ENCODE measurements at places on chromosomes 4 and X.

DNA sequence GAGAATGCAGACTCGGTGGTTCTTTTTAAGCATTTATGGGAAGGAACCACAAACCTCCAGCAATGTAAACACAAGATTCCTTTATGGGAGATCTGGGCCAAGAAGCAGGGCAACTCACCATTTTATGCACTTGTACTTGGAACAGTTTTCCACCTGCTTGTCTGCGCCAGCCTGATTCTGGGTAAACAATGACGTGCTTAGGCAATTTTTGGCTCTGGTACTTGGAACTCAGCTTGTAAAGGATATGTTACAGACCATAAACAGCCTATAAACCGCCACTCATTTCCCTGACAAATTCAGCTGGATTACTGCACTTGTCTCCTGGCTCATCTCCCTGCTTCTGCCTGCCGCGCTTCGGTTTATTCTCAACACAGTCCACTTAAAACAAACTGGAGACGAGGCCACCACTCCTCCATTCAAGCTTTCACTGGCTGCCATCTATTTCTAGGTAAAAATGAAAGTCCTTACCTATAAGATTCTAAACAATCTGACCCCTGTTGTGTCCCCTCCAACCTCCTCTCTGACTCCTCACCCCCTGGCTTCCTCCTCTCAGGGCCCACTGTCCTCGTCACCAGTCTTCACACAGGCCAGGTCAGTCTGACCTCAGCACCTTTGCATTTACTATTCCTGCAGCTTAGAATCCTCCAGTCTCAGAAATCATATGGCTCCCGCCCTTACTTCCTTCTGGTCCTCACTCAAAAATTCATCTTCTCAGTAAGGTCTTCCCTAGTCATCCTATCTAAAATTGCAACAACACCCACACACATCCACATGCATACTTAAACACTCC lies 205.9 kb upstream of the GALNT7 start:
- peak; percentile 35 for DNase-seq

GRCh38 chr4:71307729-71308128 lies 31.1 kb upstream of the SLC4A4 start:
- no peak for DNase-seq

DNA sequence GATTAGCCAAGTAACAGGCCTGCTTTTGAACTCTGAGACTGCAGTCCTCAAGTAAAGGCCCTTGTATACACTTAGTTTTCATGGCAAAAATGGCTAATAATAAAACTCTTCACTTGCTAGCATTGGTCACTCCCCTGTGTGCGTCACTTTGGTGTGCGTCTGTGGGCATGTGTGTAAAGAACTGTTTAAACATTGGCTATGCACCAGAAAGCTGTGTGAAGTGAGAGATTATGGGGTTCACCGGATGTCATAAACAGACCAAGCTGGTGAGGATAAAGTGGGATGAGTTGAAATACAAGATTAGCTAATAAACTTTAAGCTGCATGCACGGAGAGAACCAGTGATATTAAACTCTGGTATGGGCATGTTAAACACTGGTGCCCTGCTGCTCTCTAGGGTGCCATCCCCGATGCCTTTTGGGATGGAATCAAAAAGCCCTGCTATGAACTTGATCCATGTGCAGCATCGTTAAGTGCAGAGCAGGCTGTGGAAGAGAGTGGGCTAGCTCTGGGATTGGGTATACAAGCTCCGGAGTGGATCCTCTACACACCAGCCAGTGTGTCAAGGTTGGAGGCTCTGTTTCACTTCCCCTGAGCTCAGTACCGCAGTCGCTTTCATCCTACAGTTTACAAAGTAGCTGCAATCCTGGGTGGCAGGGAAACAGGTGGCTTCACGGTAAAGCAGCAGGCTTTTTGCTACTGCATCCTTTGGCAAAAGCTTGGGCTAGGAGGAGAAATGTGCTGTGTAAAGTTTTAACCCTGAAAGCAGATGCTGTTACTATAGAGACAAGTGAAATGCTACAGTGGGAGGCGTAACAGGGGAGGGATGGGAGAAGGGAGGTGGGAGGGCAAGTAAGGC lies 108.3 kb upstream of the SLC4A4 start:
- no peak for DNase-seq

- no peak for DNase-seq
These were observed 186.5 kb upstream of the SLC7A11 start for GRCh38 chr4:138428611-138429010.

GRCh38 chrX:115183980-115184379 lies 5.2 kb upstream of the RBMXL3 start:
- peak; percentile 21 for DNase-seq

DNA sequence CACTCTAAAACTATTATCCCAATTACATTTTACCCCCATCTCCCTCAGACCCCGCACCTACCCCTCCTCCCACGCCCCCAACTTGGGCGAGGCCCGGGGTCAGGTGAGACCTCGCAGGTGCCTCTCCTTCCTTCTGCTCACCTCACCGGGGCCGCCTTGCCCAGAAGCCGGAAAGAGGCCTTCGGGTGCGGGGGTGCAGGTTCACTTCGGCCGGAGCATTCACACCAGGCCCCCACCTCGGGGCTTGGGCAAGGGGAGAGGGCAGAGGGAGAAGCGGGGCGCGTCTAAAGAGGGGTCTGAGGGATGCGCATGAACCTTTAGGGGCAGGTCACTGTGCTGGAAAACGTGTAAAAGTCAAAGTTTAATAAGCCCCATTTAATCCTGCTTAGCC lies 427 bp downstream of the ZNF182 start:
- DNase-seq, result no peak

DNA sequence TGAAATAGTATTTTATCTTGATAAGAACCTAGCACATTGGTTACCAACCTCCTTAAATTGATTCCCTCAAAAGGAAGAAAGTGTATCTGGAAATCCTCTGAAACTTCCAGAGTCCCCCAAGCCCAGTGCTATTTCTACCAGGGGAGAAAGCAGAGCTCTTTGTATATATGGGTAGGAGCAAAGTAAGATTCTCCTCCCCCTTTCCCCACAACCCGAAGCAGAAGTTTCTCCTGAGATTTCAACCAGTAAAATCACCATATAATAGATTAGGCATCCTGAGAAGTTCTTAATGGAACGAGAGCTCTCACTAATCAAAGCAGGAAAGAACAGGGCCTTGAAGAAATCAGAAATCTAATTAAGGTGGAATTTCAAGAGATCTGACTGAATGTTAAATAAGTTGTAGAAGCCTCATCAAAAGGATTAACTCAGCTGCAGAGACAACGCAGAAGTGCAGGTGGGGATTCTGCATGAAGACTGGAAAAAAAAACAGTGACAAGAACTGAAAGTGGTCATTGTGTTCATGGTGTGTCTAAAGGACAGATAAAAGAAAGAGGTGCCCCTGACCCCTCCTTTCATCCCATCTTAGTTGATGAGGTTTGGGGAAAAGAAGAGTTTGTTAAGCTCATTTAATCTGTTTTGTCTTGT lies 39.1 kb downstream of the VSIG4 start:
- DNase-seq, result no peak

- DNase-seq, result no peak
These were observed 22.2 kb upstream of the CAMK2D start for GRCh38 chr4:113783701-113784100.

DNA sequence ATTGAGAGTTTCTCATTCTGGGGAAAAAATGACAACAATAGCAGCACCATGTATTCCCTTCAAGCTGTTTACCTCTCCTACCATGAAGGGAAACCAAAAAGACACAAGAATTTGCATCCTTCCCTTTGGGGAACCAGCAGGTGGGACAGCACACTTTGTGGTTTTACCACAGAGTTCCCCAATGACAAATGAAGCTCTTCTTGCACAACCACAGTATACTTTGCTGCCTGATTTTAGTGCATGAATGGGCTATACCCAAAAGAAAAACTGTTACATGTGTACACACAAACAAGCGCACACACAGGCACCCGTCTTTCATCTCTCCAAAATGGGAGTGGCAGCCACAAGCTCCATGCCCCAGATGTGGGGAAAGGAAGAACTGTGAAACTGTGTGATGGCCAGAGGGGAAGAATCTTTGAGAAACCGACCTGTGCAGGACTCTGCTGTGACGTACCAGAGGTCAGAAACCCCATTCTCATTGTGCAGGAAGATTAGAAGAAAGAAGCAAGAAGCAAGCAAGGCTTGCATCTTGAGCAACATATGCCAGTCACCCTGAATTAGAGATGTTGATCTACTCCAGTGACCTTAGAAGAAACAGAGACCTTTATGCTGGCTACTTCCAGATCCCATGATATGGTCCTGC lies 2.7 kb upstream of the MAML3 start:
- DNase-seq, result no peak

GRCh38 chrX:74419864-74420195 lies 1.5 kb upstream of the SLC16A2 start:
- no peak for DNase-seq

GRCh38 chr4:176236946-176237345 lies 32.1 kb downstream of the ASB5 start:
- no peak for DNase-seq

DNA sequence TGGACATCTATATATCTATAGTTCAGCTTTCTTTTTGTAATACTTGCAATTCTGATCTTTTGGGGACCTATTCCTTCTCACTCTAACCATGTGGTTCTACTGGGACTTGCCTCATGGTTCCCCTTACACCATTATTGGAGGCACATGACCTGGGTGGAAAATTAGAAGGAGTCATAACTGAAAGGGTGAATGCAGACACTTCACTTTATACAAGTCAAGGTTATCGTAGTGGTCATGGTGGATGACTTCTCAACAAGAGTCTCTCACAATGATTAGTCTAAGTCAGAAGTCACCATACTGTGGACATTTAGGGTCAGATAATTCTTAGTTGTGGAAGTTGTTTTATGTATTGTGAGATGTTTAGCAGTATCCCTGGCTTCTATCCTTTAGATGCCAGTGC lies 10.5 kb upstream of the EIF4E start:
- no peak for DNase-seq

- no peak for DNase-seq
These were observed 249.3 kb upstream of the DIPK2B start for GRCh38 chrX:45449982-45450381.

DNA sequence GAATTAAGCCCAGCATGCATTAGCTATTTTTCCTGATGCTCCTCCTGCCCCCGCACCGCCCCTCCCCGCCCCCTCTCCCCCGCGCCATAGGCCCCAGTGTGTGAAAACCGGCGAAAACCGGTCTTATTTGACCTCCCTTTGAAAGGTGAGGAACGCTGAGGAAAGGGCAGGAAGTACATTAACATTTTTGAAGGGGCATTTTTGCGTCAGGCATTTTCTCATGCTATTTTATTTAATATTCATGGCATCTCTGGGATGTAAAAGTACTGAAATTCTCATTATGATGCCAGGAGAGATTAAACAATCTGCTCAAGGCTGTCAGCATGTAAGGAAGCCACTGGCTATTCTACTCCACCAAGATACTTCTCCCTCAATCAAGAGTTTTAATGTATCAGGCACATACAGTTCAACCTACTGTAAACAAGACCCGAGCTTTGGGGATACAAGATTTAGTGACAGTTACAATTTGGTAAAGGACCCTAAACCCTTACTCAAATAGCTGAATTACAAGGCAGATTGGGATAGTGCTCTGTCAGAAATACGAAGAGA lies 1.2 kb upstream of the NMU start:
- DNase-seq, result no peak

GRCh38 chrX:136635235-136635634 lies 12.7 kb upstream of the CD40LG start:
- no peak for DNase-seq

DNA sequence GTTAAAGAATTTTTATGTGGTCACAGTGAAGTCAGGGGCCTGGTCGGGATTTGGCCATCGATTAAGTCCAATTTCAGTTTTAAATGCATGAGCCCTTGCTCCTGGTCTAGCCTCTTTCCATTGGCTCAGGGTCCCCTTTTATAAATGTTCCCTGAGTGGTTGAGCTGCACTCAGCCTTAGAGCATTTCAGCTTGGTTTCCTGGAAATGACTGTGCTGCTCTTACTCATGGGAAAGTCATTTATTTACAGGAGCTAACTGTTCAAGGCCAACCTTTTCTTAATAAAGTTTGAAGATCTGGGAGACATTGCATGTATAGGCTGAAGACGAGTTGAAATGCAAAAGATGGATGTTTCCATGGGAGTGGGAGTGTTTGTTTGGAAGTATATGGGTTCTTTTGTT lies 98.8 kb upstream of the CLNK start:
- no peak for DNase-seq

GRCh38 chr4:82381661-82382296 lies 8.0 kb upstream of the HNRNPD start:
- DNase-seq, result no peak
